ENCODE measurements at places on chromosomes 7 and 10.
A peak's percentile ranks its signal among the peaks of the same experiment; 100 is the strongest.

GRCh38 chr10:15725603-15726002, 5.9 kb upstream of the ITGA8 start:
- no peak for DNase-seq

DNA sequence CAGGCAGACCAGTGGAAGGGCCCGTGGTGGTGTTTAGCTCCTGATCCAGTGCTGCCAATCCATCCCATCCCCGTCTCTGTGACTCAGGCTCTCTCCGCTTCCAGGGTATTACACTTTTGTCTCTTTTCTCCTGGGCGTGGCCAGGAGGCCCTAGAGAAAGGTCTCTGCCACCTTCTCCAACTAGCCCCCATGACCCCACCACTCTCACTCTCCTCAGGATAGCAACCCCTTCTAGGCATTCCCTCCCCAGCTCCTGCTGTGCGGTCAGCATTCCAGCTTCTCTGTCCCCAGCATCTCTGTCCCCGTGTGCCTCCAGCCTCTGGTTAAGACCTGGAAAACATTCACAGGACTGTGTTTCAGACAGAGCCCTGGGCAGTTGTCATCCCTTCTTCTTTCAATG, 36.2 kb upstream of the R3HCC1L start:
- no peak for DNase-seq

DNA sequence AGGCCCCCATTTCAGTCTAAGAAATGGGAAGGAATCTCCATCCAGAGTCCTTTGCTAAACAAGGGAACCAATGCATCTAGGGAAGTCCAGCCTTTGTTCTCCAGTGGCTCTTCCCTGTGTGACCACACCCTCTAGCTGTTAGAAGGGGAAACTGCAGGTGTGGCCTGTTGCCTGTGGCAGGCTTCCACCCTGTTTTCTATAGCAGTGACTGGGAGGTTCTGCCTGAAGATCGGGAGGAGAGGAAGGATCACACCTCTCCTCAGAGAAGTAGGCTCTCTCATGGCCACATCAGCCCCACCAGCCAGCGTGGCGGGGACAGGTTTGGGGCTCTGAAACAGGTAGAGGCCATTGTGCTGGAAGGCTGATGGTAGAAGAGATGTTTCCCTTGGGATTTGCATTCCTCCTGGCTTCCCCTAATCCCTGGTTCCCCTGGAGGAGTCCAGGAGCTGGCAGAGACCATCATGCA, 47.7 kb upstream of the TRIM8 start:
- DNase-seq, result peak; percentile 46

GRCh38 chr10:96830511-96831199, 1.4 kb upstream of the LCOR start:
- DNase-seq, result peak; percentile 87

DNA sequence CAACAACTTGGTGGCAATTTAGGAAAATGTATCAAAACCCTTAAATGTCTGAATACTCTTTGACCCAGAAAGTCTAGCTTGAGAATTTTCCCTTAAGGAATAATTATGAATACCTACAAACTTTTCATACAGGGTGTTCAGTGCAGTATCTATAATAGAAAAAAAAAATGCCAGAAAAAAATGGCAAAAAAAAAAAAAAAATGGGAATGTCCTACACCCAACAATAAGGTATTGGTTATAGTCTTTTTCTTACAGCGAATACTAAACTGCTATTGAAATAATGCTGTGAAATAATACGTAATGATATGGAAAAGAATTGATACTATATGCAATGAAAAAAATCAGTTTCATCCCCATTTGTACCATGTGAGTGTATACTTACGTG, 44.3 kb downstream of the ZNF800 start:
- no peak for DNase-seq

Measured in activated CD4-positive, alpha-beta T cell treated with anti-CD3 and anti-CD28 coated beads for 48 hours (primary cell).